ENCODE measurements at places on chromosomes 1 and 21. TPM values are rescaled to one million over a fixed set of nuclear protein-coding genes. Genes with fewer than 3 reads are reported as not detected.

- DNase-seq = peak; percentile 62
Observed at GRCh38 chr1:235329139-235329902, 951 bp downstream of the GGPS1 start.

GRCh38 chr1:173478094-173478674 lies 1.0 kb downstream of the PRDX6 start:
- DNase-seq = peak; percentile 45

DNA sequence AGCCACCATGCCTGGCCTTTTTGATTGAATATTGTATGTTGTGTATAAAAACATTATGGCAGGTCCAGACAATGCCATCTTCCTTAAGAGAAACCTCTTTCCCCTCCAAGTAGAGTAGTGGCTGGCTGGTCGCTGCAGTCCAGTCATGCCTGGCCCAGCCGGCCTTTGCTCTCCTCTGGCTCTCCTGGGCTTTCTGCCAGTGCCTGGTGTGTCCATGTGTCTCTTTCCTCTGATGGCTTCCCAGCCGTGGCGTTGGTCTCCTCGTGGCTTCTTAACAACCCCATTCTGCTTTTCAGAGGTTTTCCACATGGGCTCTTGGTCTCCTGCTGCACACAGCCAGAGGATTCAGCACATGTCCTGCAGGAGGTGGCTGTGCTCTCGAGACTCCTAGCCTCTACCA lies 58.7 kb downstream of the DIP2A start:
- DNase-seq = peak; percentile 44

DNA sequence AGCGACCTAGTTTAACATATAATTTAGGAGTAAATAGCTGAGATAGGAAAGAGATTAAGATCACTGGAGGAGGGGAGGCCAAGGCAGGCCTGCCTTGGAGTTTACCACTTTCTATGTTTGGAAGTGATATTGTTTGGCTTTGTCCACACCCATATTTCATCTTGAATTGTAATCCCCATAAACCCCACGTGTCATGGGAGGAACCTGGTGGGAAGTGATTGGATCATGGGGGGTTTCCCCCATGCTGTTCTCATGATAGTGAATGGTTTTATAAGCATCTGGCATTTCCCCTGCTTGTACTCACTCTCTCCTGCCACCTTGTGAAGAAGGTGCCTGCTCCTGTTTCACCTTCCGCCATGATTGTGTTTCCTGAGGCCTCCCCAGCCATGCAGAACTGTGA lies 58.3 kb upstream of the ARTN start:
- DNase-seq = no peak

DNA sequence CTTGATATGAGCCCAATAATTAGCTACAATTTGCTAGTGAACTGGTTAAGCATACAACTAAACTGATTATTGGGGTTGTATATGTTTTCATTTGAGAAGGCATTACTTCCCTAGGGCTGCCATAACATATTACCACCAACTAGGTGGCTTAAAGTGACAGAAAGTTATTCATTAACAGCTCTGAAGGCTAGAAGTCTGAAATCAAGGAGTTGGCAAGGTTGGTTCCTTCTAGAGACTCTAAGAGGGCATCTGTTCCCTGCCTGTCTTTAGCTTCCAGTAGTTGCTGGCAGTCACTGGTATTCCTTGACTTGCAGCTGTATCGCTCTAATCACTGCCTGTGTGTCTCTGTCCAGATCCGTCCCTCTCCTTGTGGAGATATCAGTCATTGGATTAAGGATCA lies 86.3 kb downstream of the LHX9 start:
- no peak for DNase-seq

- peak; percentile 94 for DNase-seq
Observed at GRCh38 chr21:44911384-44912157, 9.1 kb downstream of the ITGB2 start.

DNA sequence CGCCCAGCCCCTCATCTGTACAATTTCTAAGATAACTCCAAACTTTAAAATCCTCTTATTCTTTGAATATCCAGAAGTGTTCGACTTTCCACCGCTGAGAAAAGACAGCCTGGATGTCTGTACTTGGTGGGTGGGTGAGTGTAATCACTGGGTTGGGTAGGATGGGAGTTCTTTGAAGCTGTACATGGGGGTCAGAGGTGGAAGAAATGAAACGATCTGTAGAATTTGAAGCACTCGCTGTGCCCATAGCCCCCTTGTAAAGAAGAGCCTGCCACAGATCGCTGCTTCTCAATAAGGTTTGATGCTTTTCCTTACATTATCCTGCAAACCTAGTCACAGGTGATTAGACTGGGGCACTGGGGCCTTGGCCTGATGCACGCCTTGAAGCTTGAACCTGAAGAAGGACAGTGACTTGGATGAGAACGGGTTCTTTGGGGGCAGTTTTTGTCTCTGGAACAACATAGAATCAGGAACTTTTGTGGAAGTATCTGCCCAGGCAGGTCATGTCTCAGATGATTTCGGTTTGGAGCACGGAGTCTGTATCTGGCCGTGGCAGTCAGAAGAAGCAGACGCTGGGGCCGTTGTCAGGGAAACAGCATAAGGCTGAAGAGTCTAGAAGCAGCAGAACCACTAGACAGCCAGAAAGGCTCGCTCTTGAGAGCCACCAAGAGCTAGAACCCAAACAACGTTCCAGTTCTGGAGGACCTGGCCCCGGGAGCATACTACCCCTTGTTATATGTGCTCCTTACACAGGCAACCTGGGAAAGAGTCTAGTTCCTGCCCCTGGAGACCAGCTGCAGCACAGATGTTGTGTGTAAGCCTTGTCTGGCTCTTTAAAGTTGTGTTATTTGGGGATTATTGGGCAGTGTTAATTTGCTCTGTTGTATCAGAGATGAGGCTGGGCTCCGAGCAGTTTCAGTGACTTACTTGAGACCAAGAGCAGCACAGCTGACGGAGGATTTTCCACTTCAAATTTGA lies 45.1 kb upstream of the SCCPDH start:
- no peak for DNase-seq

GRCh38 chr1:182056601-182057366 lies 4.7 kb downstream of the ZNF648 start:
- DNase-seq = no peak

DNA sequence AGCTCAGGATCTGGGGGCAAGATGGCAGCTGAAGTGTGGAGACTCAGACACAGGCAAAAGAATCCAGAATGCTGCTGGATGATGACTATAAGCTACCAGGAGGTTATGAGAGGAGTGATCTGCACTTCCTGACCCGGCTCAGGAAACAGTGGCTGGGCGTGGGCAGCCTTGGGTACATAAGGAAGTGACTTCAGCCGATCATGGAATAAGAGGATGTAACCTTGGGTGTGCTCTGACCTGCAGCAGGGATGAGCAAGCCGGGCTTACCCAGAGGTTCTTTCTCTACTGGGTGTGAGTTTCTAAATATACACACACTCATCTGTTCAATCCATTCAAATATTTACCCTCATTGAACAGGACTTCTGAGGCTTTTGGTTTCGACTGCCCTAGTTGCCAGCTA lies 62.7 kb downstream of the CD34 start:
- DNase-seq = no peak

Gene CD5L
- total RNA-seq = not detected

Gene FCRL4
- total RNA-seq = not detected

All from pancreas (tissue), 10 donors.